ENCODE measurements at places on chromosomes 2 and 18. TPM values are rescaled to one million over a fixed set of nuclear protein-coding genes. Genes with fewer than 3 reads are reported as not detected.

IFT172 gene
- total RNA-seq = 21.4 TPM

CHST10 gene
- total RNA-seq = 10.1 TPM

VAMP8 gene
- total RNA-seq = 25.5 TPM

RAB31 gene
- total RNA-seq = 41.7 TPM

KRCC1 gene
- total RNA-seq = 37.3 TPM

PDIA6 gene
- 229 TPM for total RNA-seq

MOCOS gene
- total RNA-seq = 7.0 TPM

UPP2 gene
- total RNA-seq = 0.24 TPM

GALNT5 gene
- total RNA-seq = 77.8 TPM

SLC4A5 gene
- 3.6 TPM for total RNA-seq

KIAA2012 gene
- 1.7 TPM for total RNA-seq

GRCh38 chr2:205683502-205684367 is 1.4 kb downstream of the NRP2 start:
- peak; percentile 66 for DNase-seq

- DNase-seq = no peak
Measured at GRCh38 chr2:45469314-45470099, 141.6 kb downstream of the SRBD1 start.

- peak; percentile 76 for DNase-seq
Measured at GRCh38 chr18:61948281-61948741, 55.5 kb upstream of the RNF152 start.

DNA sequence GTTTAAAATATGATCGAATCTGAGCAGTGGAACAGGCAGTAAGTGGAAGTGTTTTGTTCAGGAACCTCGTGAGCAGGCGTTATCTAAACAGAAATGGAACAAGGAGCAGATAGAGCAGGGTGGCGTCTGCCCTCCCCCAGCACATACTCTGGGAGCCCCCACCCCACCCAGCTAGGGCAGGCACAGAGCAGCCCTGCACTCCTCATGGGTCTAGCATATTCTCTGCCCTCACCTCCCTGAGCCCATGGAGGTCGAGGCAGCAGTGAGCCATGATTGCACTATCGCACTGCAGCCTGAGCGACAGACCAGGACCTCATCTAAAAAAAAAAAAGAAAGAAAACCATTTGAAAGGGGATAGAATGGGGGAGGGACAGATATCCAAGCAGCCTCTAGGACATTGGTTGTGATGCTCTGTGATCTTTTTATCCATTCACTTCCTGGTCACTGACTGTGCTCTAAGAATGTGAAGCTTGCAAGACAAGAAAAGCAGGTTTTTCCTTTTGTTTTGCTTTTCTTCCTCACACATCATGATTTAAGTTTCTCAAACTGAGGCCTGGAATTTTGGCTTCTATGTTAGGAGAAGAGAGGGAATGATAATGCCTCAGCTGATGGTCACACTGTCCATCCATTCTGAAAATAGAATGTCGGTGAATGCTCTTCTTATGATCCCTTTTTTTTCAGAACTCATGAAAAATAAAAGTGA is 3.1 kb downstream of the MLPH start:
- DNase-seq = peak; percentile 72

DNA sequence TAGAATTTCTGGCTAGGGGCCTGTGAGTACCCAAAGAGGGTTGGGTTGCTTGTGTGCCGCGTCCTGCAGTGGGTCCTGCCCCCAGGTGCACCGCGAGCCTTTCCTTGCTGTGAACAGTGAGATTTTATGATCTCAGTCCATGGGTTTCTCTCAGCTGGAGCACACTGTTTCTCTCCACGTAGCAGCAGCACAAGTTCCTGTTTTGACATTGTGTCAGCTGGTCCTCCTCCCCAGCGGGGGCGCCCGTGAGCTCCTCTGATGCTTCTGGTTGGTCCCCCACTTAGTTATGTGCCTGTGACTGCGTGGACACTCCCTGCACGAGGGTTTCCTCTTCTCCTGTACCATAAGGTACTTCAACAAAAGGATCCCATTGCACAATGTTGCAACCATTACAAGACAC is 29.8 kb downstream of the TSHZ1 start:
- no peak for DNase-seq

- no peak for DNase-seq
Measured at GRCh38 chr18:78787751-78788150, 191.9 kb upstream of the SALL3 start.

DNA sequence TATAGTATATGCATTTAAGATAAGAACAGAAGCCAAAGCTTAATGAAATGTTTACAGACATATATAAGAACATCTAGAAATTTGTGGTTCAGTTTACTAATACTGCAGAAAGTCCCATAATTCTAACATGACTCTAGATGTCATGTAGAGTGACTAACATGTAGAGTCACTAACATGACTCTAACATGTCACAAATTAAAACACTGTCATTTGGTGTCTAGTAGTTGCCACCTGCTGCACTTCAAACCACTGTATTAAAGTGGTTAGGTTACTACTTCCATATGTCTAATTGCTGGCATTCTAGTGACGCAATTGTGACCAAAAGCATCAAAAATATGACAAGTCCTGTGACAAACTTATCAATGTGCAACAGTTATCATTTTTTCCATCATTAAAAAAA is 100.2 kb upstream of the WDR75 start:
- DNase-seq = no peak

GRCh38 chr2:221203856-221204255 is 368.2 kb downstream of the EPHA4 start:
- no peak for DNase-seq

DNA sequence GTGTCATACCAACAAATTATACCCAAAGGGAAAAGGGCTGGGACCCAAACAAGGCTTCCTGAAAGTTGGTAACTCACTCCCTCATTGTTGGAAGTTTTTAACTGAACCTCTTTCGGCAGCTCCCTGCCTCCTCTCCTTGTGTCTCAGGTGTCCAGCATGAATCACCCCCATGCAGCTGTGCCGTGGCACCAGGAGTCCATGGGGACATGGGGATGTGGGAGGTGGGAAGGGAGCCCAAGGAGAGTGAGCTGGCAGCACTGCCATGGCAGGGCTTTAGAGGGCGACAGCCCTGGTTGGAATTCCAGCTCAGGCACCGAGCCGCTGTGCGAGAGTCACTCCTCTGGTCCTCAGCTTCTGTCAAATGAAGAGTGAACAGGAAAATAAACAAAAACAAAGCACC is 12.5 kb upstream of the GYPC start:
- no peak for DNase-seq

GRCh38 chr2:207845202-207845864 is 75.6 kb upstream of the FZD5 start:
- no peak for DNase-seq

DNA sequence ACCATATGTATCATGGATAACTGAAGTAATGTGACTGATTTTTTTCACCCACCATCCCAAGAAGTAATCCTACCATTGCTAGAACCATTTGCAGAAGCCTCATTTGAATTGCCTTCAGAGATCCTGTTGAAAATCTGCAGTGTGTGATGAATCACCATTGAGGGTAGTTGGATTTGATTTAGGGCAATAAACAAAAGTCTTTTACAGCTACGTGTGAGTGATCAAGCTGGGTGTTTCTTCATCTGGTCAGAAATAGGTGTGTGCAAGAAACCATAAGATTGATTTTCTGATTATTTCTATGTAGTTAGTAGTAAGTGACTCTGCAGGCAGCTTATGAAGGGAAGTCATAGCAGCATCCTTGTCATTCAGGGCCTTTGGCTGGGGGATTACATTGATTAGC is 159.6 kb downstream of the MGAT5 start:
- DNase-seq = no peak

GRCh38 chr2:213189001-213189899 is 37.8 kb upstream of the IKZF2 start:
- peak; percentile 80 for DNase-seq

- DNase-seq = no peak
Measured at GRCh38 chr2:206798000-206798399, 32.6 kb downstream of the FASTKD2 start.

DNA sequence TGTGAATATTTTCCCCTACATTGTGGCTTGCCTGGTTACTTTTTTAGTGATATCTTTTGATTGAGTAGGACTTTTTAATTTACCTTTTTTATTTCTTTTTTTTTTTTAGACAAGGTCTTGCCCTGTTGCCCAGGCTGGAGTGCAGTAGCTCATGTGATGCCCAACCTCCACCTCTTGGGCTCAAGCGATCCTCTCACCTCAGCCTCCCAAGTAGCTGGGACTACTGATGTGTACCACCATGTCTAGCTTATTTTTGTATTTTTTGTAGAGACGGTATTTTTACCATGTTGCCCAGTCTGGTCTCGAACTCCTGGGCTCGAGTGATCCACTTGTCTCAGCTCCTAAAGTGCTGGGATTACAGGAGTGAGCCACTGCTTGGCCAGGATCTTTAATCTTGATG is 25.3 kb downstream of the EML4 start:
- DNase-seq = no peak

DNA sequence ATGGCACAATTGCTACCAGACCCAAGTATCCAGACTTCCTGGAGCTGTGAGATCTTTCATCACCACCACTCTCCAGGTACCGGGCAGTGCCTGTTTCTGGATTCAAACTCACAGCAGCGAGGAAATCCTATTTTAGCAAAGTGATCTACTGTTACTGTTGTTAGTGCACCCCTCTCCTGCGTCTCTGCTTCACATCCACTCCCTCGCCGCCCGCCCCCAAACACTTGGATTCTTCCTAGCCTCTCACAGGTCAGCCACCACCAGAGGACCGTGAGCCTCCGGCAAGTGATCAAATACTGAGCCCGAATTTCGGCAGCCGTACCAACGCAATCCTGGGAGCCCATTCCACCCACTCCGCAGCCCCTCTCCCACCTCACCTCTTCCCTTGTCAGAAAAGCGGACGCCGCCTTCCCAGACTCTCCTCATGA is 519 bp downstream of the METTL4 start:
- DNase-seq = peak; percentile 73

- DNase-seq = no peak
Measured at GRCh38 chr2:179455824-179456223, 191.2 kb upstream of the SESTD1 start.

DNA sequence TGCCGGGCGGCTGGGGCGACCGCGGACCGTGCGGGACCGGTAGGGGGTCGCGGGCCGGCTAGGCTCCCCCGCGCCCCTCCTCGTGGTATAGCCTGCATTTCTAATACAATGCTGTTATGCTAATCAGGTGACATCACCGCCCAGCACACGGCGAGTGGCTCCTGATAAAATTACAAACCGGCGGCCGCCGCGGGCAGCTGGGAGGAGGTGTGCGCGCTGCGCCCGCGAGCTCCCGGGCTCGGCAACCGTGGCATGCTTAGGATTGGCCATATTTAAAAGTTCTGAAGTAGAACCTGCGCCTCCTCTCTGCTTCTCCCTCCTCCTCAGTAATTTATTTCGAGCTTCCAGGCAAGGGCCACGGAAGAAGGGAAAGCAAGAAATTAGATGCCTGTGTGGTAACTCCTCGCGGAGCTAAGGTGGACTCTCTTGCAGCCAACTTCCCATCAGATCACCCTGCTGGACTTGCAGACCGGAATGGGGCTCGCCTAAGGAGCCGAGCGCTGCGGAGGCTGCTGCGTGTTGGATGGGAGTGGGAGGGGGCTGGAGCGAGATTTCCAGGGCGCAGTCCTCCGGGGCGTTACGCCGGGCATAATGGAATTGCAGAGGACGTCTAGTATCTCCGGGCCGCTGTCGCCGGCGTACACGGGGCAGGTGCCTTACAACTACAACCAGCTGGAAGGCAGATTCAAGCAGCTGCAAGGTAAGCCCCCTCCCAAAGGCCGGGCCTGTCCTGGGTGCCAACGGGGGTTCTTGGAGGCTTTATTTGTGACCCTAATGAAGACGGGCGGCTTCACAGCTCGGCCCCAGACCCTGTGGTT is 102.3 kb downstream of the SPTBN1 start:
- DNase-seq = peak; percentile 58

GRCh38 chr2:942775-943460 is 7.7 kb upstream of the SNTG2 start:
- no peak for DNase-seq
